ENCODE measurements at places on chromosomes 5 and 9.

GRCh38 chr5:36733183-36733582, 126.8 kb downstream of the SLC1A3 start:
- DNase-seq = no peak

DNA sequence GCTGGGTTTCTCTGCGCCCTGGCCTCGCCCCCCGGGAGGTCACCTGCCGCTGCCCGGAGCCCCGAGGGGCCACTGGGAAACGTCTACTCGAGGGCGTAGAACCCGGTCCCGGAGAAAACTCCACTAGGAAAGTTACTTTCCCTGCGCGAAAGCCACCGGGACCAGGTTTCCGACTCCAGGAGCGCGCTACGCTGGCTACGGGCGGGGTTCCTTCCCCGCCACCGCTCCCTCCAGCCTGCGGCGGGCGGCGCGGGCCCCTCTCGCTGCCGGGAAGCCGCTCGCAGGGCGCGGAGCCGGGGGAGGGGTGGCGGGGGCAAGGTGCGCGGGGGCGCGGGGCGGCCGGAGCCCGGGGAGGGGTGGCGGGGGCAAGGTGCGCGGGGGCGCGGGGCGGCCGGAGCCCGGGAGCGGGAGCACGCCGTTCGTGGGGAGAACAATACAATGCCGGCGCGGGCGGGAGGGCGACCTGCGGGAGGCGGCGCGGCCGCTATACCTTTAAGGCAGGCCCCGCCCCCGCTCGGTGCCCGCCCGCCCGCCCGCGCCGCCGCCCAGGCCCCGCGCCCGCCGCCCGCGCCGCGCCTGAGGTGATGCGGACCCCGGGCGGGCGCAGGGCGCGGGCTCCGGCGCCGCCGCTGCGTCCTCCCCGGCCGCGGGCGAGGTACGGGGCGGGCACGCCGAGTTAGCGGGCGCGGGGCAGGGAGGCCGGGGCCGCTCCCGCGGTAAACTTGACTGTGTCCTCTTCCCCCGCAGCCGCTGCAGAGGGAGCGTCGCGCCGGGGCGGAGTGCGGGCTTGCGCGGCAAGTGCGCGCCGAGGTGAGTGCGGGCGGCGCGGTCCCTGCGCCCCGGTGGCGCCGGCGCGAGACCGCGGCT, 278.1 kb downstream of the AOPEP start:
- no peak for DNase-seq

DNA sequence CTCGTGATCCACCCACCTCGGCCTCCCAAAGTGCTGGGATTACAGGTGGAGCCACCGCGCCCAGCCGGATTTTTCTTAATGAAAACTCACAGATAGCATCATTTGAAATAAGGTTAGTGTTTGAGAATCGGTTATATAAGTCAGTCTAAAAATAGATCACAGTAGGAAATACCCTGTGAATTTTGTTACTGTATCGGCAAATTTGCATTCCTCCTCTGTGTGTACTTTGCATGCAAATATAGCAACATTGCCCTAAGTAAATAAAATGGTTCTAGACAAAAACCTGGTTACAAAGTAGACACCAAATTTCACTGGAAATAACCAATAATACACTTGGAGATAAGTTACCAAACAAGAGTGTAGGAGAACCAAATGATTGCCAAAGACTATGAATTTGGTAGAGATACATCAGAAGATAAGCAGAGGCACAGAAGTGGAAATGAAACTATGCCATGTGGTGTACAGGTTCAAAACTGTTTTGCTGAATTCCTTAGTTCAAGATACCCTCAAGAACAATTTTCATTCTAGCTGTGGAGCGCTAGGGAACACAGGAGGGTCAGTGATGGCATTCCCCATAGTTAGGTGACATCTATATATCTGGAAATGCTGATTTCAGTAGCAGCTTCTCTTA, 58.1 kb downstream of the ICE1 start:
- no peak for DNase-seq

DNA sequence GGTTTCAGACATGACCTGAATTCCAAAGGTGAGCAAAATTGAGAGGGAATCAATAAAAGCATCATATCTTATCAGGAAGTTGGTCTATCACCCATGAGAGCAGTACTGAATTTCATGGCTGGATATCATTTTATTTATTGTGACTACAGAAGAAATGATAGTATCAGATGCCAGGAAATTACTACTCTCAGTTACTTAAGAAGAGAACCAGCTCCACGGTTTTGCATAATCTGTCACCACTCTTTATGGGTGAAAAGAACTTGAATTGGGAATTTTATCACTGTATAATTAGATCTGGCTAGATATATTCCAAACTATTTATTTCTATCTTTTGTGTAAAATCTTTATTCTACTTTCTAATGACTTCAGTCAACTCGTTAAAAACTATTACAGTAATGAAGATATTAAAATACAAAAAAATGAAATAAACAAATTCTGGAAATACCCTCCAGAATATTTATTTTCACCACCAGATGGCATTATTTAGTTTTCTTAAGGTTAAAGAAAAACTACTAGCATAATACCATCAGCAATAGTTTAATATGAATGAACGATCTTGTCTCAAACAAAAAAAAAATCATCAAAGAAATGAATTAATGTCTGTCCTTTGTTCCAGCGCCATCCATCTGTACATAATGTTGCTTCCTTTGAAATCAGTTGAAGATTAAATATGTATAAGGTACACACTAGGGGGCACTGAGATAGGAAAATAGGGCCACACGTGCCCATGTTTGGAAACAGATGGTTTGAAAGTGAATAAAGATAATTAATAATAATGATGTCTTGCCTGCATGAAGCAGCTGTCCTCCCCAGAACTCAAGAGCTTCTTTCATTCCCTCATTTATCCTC, 84.7 kb upstream of the SLCO6A1 start:
- DNase-seq = peak; percentile 57

GRCh38 chr5:1555808-1556731, 32.3 kb upstream of the LPCAT1 start:
- no peak for DNase-seq

GRCh38 chr5:60143942-60144549, 250.5 kb upstream of the PDE4D start:
- no peak for DNase-seq

GRCh38 chr5:139746691-139747582, 48.7 kb upstream of the PSD2 start:
- DNase-seq = peak; percentile 42

DNA sequence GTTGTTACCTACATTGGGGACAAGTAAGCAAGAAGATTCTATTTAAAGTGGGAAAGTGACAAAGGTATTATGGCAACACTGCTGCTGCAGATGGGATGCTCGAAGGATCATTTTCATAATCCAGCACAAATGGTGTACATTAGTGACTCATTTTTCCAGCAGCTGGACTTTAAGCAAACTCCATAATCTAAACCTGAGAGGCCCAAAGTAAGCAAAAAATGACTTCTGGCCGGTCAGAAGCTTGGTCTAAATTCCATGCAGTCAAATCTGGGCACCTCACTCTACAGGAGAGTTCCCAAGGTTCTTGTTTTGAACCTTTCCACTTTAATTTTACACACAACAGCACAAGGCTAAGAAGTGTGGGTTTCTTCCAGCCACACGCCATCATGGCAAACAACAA, 43.6 kb upstream of the TRAF1 start:
- DNase-seq = no peak

GRCh38 chr5:146490089-146490843, 25.7 kb downstream of the GPR151 start:
- DNase-seq = no peak

DNA sequence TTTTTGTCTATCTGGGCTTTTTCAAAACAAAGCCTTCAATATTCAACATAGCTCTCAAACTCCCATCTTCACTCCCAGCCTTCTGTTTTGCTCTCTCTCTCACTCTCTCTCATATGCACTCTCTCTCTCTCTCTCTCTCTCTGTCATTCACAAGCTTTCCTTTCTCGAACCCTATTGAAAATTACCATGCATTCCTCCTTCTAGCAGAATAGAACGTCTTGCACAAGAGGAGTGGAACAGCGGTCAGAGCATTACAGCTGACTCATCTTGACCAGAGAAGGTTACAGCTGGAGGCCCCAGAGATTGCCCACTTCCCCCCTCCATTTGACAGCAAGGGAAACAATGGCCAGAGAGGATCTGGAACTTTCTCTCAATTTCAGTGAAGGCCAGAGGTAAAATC, 51.0 kb upstream of the LIFR start:
- no peak for DNase-seq

GRCh38 chr5:54740141-54740540, 222.6 kb downstream of the SNX18 start:
- no peak for DNase-seq

GRCh38 chr5:171444582-171444981, 25.1 kb downstream of the FGF18 start:
- DNase-seq = no peak

- DNase-seq = no peak
Measured at GRCh38 chr9:80233906-80234305, 662.1 kb downstream of the TLE4 start.

- no peak for DNase-seq
Measured at GRCh38 chr5:57938174-57938557, 455.6 kb upstream of the ACTBL2 start.

DNA sequence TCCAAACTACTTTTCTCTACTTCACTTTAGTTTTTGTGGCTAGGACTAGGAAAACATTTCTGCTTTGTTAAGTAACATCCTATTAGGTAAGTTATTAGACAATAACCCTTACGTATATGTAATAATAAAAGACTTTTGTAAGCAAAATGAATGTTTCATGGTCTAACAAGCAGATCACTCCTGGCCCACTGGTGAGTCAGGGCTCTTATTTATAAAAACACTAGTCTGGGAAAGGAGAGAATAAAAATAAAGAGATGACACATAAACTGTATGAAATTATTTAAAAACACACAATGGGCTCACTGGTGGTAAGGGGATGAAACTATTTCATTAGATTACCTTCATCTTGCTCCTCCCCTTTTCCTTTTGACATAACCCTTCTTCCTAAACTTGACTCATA, 2212.2 kb upstream of the ACO1 start:
- no peak for DNase-seq

DNA sequence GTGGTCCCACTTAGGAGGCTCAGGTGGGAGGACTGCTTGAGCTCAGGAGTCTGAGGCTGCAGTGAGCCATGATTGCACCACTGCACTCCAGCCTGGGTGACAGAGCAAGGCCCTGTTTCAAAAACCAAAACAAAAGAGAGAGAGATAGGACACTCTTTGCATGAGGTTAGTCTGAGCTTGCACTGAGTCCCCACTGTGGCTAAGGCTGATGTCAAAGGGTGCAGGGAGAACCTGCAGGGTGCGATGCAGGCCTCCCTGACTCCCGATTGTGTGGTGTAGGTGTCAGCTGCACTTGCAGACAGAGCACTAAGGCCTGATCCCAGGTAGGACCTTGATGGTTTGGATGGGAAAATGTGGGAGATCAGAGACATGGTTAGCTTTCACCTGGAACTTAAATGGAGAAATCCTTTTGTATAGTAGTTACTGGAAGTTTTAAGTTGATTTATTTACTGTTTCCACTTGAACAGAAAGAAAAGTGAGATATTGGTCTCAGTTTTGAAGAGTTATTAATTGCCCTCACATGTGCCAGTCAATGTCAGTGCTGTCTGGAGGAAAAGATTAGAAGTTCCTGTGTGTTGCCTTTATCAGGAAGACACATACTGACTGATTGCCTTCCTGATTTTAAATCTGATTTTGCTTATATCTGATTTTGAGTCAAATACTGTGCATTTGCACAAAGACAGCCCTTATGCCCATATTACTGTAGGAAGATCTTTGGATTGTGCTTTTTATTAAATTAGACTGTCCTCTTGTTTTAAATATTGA, 260.0 kb downstream of the MAST4 start:
- DNase-seq = no peak

GRCh38 chr9:6356441-6356840, 28.3 kb downstream of the TPD52L3 start:
- DNase-seq = no peak

- no peak for DNase-seq
Measured at GRCh38 chr5:139659695-139660101, 11.5 kb downstream of the CXXC5 start.

- no peak for DNase-seq
Measured at GRCh38 chr5:153902016-153902415, 136.7 kb downstream of the FAM114A2 start.

DNA sequence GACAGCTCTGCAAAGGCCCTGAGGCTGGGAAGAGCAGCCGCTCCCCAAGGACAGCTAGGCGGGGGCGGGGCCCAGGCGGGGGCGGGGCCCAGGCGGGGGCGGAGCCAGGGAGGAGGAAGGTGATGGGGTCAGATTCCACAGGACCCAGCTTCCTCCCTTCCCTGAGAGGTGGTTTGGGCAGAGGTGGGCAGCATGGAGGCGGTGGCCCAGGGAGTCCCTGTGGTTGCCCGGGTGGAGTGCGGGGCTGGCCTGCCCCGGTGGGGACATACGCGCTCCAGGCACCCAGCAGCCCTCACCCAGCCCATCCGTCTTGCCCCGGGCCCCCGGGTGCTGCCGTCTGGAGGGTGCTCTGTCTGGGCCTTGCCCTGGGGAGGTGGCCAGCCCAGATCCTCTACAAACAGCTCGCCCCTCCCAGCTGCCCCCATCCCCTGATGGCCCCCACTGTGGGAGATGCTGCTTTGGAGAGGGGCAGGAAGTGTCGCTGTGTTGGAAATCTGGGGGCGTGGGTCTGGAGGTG, 11.0 kb upstream of the RNU6ATAC start:
- DNase-seq = no peak

- DNase-seq = no peak
Measured at GRCh38 chr5:80239680-80240367, 16.0 kb downstream of the SERINC5 start.

DNA sequence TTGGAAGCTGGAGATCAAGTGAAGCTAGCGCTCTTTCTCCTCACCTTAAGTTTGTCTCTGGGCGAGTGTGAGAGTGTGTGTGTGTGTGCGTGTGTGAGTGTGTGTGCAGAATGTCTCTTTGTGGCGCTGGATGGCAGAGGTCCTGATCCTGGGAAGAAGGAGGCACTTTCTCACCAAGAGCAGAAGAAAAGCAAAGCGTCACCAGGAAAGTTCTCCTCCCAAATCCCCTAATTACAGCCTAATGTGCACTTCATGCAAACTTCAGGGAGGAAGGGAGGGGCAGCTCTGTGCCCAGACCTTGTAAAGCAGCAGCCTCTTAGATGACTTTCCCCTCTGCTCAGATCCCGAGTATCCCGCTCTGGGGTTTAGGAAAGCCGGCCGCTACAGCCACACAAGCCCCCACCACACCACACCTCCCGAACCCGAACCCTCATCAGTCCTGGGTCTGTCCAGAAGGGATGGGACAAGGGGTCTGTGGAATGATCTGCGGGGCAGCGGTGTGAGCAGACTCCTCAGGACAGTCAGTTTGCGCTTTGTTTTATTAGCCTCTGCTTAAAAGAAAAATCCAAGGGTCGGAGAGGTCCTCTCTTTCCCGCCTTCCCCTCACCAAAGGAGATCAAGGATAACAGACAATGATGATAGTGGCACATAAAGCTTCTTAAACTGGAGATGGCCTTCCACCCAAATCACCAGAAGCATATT, at the start of gene HAPLN1:
HAPLN1 (minus strand) TSS at position 20 of the 702 bp plus-strand sequence. CDS start 47,332 bp downstream, outside the sequence.
- DNase-seq = peak; percentile 32

All from NCI-H510A treated with DMSO at 0.1 percent for 48 hours (cell line).